HuH-7 (cell line): ENCODE measurements at places on chromosomes 7 and 10.

GRCh38 chr7:2307690-2308107 lies 6.5 kb downstream of the SNX8 start:
- no peak for DNase-seq

- DNase-seq = peak; percentile 42
Observed at GRCh38 chr10:50310560-50311174, 59.4 kb upstream of the ASAH2 start.

GRCh38 chr7:113000316-113001020 lies 86.2 kb downstream of the GPR85 start:
- no peak for DNase-seq

GRCh38 chr10:73628405-73628804 lies 12.9 kb downstream of the MYOZ1 start:
- no peak for DNase-seq

DNA sequence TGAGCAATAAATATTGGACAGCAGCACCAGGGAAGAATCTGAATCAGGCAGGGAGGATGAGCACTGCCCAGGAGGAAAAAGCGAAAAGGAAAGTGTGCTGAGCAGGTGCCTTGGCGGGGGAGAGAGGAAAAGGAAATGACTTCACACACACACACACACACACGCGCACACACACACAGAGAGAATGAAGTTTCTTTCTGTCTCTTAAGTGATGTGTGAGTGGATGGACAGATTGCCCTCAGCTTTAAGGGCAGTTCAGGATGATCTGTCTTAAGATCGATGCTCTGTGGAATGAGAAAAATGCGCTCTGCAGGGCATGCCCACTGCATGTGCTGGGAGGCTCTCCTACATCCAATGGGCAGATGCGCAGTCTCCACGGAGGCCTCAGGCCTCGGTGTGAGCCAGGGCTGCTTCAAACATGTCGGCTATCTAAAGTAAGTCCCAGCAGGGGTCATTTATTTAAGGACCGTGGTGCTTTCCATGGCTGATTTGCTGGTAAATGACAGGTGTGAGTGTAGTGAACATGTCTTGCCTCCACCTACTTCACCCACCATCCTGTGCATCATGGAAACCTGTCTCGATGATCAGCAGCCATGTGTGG lies 2.5 kb upstream of the ACBD5 start:
- no peak for DNase-seq

GRCh38 chr7:132453826-132454225 lies 122.4 kb downstream of the PLXNA4 start:
- DNase-seq = no peak

GRCh38 chr7:23662124-23662983 lies 17.6 kb upstream of the FAM221A start:
- DNase-seq = no peak

DNA sequence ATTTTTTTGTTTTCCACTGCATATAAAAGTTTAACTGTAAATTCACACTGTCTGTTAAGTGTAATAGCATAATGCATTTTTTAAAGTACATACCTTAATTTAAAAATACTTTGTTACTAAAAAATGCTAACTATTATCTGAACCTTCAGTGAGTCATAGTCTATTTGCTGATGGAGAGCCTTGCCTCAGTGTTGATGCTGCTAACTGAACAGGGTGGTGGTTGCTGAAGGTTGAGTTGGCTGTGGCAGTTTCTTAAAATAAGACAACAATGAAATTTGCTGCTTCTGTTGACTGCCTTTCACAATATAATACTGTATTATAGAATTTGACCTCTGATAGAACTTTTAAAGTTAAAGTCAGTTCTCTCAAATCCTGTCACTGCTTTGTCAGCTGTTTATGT lies 72.3 kb upstream of the GATAD1 start:
- no peak for DNase-seq

GRCh38 chr10:26837139-26837538 lies 23.6 kb downstream of the ABI1 start:
- no peak for DNase-seq

DNA sequence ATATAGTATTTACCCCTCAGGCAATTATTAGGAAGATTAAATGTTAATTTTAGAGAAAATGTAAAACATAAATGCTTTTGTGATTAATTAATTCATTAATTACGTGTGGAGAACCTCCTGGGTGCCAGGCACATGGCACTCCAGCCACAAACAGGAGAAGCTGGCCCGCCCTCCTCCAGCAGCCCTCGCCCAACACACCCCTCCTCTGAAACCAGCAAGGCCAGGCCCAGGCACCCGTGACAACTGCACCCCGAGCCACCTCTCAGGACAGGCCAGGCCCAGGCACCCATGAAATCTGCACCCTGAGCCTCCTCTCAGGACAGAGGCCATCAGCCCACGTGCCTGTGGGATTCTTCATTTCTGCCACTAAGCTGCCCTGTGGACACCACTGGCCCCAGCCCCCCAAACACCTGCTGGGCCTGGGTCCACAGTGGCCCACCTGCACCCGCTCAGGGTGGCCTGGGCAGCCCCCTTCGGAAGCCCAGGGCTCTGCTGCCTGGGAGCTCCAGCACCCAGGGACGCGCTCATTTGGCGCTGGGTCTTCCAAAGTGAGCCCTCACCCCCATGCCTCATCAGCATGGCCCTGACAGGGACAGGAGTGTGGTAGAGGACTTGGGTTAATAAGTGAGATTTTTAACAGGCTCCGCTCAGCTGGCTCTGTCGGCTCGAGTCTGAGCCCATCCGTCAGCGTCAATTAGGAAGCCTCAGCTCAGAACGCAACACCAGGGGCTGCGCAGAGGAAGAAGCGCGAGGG lies 482.1 kb downstream of the DNAJB6 start:
- DNase-seq = no peak

DNA sequence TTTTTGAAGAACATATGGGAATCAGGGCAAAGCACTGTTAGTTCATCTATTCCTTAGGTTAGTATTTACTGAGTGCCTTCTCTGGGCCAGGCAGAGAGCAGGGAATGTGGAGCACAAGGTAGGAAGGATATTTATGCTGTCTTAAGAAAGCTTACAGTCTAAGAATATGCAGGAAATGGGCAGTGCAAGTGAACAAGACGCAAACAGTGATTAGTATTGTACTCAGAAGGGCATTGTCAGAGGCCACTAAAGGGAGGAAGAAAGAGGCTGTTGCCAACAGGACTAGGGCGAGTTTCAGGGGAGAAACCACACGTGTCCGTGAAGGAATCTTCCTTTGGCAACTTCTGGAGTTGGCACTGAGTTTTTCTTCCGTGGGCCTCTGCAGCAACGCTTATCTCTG lies 552.8 kb upstream of the COBL start:
- no peak for DNase-seq

DNA sequence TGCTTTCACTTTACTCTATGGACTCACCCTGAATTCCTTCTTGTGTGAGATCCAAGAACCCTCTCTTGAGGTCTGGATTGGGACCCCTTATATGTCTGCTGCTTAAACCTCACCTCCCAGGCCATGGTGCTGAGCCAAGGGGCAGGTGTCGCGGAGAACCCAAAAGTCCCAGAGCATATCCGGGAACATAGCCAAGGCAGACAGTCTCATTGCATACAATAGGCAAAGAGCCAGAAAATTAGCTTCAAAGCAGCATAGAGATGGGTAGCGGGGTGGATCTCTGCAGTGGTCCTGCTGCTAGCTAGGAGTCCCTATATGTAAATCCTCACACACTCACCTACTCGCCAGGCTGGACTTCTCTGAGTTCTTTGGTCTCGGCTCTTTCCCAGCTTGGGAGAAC lies 5.5 kb downstream of the CCL24 start:
- no peak for DNase-seq

DNA sequence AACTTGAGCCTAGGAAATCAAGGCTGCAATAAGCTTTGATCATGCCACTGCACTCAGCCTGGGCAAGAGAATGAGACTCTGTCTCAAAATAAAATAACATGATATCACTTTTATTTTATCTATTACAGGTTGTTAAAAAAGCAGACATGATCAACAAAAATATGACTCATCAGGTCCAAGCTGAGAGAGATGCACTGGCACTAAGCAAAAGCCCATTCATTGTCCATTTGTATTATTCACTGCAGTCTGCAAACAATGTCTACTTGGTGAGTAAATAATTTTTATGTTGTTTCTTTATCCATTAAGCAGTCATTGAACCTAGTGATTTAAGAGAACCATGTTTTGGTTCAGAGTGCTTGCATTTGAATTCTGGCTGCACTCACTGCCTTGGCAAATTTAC lies 3.3 kb downstream of the MASTL start:
- no peak for DNase-seq

DNA sequence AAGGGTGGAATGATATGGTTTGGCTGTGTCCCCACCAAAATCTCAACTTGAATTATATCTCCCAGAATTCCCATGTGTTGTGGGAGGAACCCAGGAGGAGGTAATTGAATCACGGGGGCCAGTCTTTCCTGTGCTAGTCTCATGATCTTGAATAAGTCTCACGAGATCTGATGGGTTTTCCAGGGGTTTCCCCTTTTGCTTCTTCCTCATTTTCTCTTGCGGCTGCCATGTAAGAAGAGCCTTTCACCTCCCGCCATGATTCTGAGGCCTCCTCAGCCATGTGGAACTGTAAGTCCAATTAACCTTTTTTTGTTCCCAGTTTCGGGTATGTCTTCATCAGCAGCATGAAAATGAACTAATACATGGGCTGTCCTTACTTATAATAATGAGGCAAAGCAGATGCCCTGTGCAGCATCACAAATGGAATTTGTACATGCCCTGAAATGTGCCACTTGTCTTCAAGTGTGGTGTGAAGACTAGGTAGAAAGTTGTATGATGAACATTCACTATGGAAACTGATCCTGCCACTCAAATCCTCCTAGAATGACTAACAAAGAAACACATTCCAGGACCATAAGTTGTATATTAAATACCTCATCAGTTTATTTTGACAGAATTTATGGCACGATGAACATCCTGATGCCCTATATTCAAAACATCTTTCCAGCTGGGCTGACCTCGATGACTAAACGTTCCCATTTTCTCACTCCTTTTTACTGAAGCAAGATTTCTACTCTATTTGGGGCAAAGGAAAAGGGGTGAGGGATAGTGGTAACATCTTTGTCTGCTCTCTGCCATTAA lies 122.8 kb upstream of the CTTNBP2 start:
- DNase-seq = no peak

DNA sequence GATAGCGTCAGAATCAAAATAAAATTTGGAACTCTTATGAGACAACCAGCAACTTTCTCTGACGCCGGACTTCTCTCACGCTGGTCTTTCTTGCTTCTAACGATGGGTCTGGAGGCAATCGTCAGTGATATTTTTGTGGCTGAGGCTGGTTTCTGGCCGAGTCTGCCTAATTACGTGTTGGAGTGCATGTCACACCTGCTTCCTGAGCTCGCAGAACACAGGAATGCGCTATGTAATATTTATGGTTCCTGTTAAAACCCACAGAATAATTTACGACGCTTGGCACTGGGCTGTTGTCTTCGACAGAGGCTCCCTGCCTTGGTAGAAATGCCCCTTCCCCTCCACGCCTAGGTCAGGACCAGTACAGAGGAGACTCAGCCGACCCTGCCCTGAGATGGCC lies 64.9 kb downstream of the NPTX2 start:
- no peak for DNase-seq

DNA sequence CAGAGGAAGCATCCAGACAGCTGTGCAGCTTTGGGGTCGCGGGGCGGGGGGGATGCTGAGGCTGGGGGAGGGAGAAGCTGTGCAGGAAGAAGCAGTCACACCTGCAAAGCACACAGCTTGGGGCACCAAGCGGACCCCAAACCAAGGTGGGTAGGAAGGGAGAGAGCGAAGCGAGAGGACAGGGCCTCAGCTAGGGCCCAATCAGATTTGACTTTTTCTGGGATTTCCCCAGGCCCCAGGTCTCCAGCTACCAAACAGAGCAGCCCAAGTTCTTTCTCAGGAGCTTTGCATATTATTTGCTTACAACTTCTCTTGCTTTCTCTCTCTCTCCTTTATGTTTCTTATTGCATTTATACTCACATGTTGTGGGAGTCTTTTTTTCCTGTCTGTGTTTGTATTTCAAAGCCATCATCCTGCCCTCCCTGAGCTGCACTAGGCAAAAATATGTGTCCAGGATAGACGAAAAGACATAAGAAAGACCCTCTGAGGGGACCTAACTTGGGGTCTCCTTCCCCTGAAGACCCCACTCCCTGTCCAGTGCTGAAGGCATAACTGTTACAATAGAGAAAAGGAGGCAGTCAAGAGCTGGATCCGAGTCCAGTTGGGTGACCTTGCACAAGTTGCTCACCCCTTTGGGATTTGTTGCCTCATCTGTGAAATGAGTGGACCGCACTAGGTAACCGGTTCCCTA lies 50.6 kb upstream of the SMNDC1 start:
- DNase-seq = no peak

DNA sequence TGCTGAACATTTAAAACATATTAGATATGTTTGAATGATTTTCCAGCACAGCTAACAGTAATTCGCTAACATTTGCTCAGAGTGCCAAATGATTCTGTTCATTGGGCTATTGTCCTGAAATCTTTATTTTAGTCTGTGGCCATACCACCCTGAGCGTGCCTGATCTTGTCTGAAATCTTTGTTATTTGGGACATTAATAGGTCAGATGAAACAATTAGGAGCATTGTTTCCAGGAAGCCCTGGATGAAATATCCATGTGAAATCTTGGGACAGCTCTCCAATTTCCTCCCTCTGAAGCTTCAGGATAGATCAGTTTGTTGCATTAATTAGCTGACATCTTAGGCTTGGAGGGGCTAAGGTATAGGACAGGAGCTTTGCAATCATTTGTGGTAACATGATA lies 512.0 kb downstream of the KIF20B start:
- no peak for DNase-seq

DNA sequence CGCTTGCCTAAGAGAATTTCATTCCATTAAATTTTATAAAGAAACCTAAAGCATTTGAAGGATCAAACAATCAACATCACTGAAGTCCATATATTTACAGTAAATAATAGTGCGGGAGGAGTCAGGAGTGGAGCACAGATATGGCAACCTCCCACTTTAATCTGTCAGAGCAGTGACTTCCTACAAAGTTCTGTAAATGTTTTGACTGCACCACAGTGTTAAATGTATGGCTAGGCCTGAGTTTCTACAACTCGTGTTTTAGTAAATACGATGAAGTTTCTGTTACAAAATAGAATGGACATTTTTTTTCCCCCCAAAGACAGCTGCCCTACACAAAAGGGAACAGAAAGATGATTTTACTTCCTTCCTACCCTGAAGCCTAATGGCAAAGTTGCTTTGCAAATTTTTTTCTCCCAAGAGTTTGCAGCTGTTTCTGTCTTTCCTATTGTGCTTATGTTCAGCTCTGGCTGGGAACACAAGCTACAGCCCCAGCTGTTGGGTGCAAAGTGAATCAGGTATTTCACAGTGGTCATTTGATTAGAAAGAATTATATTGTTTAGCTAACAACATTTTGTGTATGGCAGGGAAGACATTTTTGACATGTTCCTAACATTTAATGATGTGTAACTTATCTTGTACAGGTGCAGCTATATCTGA lies 62.1 kb downstream of the MET start:
- no peak for DNase-seq

- DNase-seq = no peak
Observed at GRCh38 chr7:108231221-108231620, 101.1 kb upstream of the LAMB4 start.

GRCh38 chr10:70668454-70668970 lies 3.8 kb upstream of the ADAMTS14 start:
- DNase-seq = no peak

- no peak for DNase-seq
Observed at GRCh38 chr10:131546086-131546810, 234.7 kb upstream of the TCERG1L start.
